ENCODE measurements at places on chromosomes 6 and 20. TPM values are rescaled to one million over a fixed set of nuclear protein-coding genes. Genes with fewer than 3 reads are reported as not detected.

Gene C20orf202
- total RNA-seq = 0.16 TPM

Gene ENPP1
- total RNA-seq = 12.8 TPM

Gene OR2H2
- not detected for total RNA-seq

Gene MAFB
- total RNA-seq = 13.8 TPM

Gene PEX7
- 8.5 TPM for total RNA-seq

Gene BPIFB4
- not detected for total RNA-seq

Gene IL17A
- total RNA-seq = not detected

Gene TSBP1
- not detected for total RNA-seq

Gene SNX9
- total RNA-seq = 99.1 TPM

Gene SLC22A23
- total RNA-seq = 20.4 TPM
